Posterior vena cava (tissue), 2 donors: ENCODE measurements at places on chromosomes 1 and 21. TPM values are rescaled to one million over a fixed set of nuclear protein-coding genes. Genes with fewer than 3 reads are reported as not detected.

The LAX1 gene
- total RNA-seq: 0.83 TPM

The FCER1A gene
- 0.93 TPM for total RNA-seq

The GNAI3 gene
- 7.5 TPM for total RNA-seq

The NBPF3 gene
- 5.2 TPM for total RNA-seq

The MYBPH gene
- not detected for total RNA-seq

The TDRD5 gene
- not detected for total RNA-seq

The NBPF1 gene
- total RNA-seq: 63.0 TPM

The DDAH1 gene
- total RNA-seq: 31.8 TPM
